H1 (cell line): ENCODE measurements at places on chromosomes 12 and 14. TPM values are rescaled to one million over a fixed set of nuclear protein-coding genes. Genes with fewer than 3 reads are reported as not detected.

GRCh38 chr12:133129368-133130037 is 571 bp downstream of the ZNF891 start:
- peak; percentile 39 for DNase-seq
- peaks cover 50% of the 10 kb centered on the region for H3K36me3 ChIP-seq
- peak overlapping the region; percentile 87; the same call in 1 of the 2 replicates for H3K27ac ChIP-seq
- peak overlapping the region; percentile 82 for H3K4me3 ChIP-seq

DNA sequence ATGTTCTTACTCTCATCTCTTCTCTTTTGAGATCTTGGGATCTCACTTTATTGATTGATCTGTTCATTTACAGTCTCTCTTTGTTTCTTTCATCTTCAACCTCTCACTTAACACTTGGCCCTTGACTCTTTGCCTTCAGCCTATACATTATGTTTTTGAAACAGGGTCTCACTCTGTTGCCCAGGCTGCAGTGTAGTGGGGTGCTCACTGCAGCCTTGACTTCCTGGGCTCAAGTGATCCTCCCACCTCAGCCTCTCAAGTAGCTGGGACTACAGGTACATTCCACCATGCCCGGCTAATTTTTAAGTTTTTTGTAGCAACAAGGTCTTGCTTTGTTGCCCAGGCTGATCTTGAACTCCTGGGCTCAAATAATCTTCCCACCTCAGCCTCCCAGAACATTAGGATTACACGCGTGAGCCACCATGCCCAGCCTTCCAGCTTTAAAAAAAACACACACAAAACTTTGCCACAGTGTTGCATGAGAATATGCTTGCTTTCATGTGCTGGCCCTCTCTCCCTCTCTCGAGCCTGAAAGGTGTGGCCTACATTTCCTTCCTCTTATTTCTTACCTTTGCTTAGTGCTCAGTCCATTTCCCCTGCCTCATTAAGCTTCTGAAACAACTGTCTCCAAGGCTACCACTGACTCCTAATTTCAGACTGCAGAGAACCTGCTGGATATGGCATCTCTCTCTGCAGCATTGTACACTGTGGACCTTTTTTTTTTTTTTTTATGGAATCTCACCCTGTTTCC is 9.9 kb downstream of the DIP2B start:
- H3K27ac ChIP-seq: no peak overlapping the region
- no peak overlapping the region for H3K4me3 ChIP-seq
- no peak for DNase-seq
- no peaks in the 10 kb centered on the region for H3K36me3 ChIP-seq

GRCh38 chr14:103149351-103150237 is 26.3 kb downstream of the TNFAIP2 start:
- no peak overlapping the region for H3K4me3 ChIP-seq
- no peak overlapping the region for H3K27ac ChIP-seq
- no peaks in the 10 kb centered on the region for H3K27me3 ChIP-seq
- DNase-seq: no peak
- no peaks in the 10 kb centered on the region for H3K36me3 ChIP-seq
- H3K4me1 ChIP-seq: no peaks in the 10 kb centered on the region

- H3K27ac ChIP-seq: no peak overlapping the region
- no peak for DNase-seq
- no peak overlapping the region for H3K4me3 ChIP-seq
These were observed 118.0 kb upstream of the IFNG-AS1 start for GRCh38 chr12:67871231-67871630.

HRK gene
- 1.1 and 1.6 TPM in 2 replicates for polyA plus RNA-seq

TAS2R10 gene
- polyA plus RNA-seq: 0.08 and 0.14 TPM in 2 replicates

SLCO1A2 gene
- polyA plus RNA-seq: 2.9 and 6.7 TPM in 2 replicates

CLEC6A gene
- not detected in 2 replicates for polyA plus RNA-seq
